Gastroesophageal sphincter (tissue), 4 donors: ENCODE measurements at places on chromosomes 12 and 14. TPM values are rescaled to one million over a fixed set of nuclear protein-coding genes. Genes with fewer than 3 reads are reported as not detected.

Gene GNB3
- total RNA-seq = 1.1 TPM

Gene ACRBP
- not detected for total RNA-seq

Gene C1S
- 708 TPM for total RNA-seq

Gene TRMT61A
- total RNA-seq = 36.1 TPM

Gene KTN1
- 171 TPM for total RNA-seq

Gene HNF1A
- total RNA-seq = 0.47 TPM

Gene ACSS3
- total RNA-seq = 16.7 TPM

- ATAC-seq = peak; percentile 71
Measured at GRCh38 chr14:33307691-33308251, 369.1 kb downstream of the NPAS3 start.

DNA sequence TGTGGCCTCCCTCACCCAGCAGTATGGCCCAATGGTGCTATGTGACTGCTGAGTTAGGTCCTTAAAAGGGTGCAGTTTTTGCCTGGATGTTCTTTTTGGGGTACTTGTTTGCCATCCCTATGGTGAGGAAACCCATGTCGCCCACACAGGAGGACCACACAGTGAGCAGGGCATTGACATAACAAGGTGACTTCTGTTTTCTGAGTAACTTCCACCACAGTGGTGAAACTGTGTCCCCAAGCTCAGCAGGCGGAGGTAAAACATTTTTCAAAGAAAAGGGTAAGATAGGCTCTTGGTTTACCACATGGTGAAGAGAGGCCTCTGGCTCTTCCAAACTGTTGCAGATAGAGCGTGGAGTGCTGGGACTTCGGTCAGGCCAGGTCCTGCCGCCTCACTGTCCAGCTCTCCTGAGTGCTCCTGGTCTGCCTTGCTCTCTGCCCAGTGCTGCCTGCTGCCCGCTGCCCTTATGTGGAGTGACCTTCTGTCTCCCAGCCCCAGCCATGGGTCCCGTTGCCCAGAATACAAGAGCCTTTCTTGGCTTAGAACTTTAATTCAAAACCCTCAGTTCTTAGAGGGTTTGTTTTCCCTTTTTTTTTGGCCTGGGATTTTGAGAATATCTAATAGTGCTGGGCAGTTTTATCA is 54.0 kb downstream of the TRAF3 start:
- ATAC-seq = no peak

GRCh38 chr14:23181453-23181852 is 2.0 kb downstream of the SLC7A8 start:
- no peak for ATAC-seq

DNA sequence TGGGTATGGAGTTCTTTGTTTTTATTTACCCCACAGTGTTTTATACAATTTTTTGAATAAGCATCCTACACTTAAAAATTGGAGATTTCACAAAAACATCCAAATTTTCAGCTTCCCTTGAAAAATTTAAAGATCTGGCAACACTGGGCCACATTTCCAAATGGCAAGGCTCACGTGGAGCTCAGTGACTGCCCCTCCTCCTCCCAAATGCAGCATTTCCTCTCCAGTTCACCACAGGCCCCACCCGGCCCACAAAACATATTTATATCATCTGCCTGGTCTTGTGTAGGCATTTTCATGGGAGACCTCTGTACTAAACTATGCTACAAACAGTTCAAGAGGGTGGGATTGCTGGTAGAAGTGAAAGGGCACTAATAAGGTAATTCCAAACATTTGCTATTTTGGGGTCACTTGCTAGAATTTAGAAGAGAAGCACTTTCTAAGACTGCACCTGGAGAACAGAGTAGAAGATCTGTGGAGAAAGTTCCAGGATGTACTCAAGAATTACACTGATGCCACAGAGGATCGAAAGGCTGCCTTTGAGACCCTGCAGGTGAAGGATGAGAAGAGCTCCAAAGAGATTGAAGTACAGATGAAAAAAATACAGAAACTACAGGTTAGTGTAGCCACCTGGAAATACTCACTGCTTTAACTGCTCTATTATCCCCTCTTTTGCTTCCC is 7.3 kb downstream of the FKBP11 start:
- no peak for ATAC-seq

GRCh38 chr12:46675736-46676135 is 150.1 kb downstream of the SLC38A4 start:
- ATAC-seq = no peak

DNA sequence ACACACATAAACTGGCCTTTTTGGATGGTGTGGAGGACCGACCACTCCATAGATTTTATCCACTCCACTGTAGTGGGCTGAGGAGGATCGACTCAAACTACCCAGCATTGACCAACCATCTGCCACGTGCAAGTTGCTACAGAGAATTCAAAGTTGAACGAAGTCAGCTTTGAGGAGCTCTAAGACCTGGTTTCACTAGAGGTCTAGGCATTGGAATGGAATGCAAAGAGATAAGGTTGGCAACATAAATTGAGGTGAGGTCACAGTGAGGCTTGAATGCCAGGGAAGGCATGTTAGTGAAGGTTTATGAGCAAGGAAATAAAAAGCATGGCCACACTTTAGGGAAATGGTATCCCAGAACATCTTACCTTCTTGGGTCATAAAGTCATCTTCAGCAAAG is 14.5 kb downstream of the VWF start:
- ATAC-seq = no peak

GRCh38 chr12:87667378-87667777 is 361.8 kb downstream of the C12orf50 start:
- no peak for ATAC-seq

GRCh38 chr12:93841671-93842070 is 164.5 kb downstream of the CRADD start:
- ATAC-seq = no peak

- ATAC-seq = no peak
Measured at GRCh38 chr14:34987180-34987579, 4.4 kb downstream of the SRP54 start.

GRCh38 chr14:44341116-44341515 is 166.0 kb downstream of the FSCB start:
- no peak for ATAC-seq

GRCh38 chr14:44732144-44732543 is 225.1 kb upstream of the FSCB start:
- ATAC-seq = no peak

- no peak for ATAC-seq
Measured at GRCh38 chr14:24843494-24843893, 206.5 kb downstream of the STXBP6 start.

- ATAC-seq = no peak
Measured at GRCh38 chr14:38079268-38079667, 128.4 kb upstream of the SSTR1 start.

- no peak for ATAC-seq
Measured at GRCh38 chr14:79836577-79836976, 374.7 kb downstream of the DIO2 start.

- ATAC-seq = no peak
Measured at GRCh38 chr14:29290441-29290840, 523.9 kb downstream of the FOXG1 start.

- no peak for ATAC-seq
Measured at GRCh38 chr12:126582231-126582630, 1517.0 kb downstream of the AACS start.

DNA sequence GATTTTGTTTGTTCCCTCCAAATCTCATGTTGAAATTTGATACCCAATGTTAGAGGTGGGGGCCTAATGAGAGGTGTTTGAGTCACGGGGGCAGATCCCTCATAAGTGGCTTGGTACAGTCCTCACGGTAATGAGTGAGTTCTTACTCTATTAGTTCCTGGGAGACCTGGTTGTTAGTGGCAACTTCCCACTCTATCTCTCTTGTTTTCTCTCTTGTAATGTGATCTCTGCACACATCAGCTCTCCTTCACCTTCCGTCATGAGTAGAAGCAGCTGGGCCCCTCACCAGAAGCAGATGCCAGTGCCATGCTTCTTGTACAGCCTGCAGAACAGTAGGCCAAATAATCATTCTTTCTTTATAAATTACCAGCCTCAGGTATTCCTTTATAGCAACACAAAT is 29.6 kb upstream of the KCNK10 start:
- no peak for ATAC-seq

DNA sequence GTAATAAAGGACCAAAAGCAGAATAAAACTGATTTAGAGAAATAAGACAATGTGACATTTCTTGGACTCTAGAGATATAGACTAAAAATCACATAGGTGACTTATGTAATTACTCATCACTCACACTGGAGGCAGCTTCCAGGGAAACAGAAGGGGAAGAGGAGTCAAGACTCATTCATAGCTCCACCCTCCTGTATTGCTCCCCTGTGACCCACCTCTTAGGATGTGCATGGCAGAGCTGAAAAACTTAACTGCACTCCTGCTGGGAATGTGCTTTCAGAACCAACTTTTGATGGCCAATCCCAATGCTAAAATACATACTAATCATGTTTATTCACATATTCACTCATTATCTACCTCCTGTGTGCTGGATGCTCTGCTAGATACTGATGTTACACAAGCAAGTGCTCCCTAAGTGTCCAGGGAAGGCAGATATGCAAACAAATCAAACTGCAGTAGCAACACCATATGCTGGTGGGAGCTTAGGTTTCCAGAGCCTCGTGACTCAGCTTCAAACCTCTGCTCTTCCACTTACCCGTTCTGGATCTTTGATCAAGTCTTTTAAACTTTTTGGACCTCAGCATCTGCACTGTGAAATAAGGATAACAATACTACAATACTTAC is 316.1 kb downstream of the GALC start:
- ATAC-seq = no peak

DNA sequence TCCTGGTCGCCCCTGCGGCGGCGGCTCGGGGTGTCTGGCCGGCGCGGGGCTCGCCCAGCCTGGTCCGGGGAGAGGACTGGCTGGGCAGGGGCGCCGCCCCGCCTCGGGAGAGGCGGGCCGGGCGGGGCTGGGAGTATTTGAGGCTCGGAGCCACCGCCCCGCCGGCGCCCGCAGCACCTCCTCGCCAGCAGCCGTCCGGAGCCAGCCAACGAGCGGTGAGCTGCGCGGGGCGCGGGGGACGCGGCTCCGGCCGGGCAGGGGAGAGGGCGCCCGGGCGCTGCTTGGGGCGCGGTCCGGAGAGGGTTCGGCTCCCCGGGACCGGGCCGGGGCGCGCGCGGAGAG is at the start of gene LGALS3:
Gene LGALS3, plus strand, starts transcription at position 167 of the 342 bp plus-strand sequence. CDS start 8,122 bp downstream, outside the sequence.
- ATAC-seq = peak; percentile 92

DNA sequence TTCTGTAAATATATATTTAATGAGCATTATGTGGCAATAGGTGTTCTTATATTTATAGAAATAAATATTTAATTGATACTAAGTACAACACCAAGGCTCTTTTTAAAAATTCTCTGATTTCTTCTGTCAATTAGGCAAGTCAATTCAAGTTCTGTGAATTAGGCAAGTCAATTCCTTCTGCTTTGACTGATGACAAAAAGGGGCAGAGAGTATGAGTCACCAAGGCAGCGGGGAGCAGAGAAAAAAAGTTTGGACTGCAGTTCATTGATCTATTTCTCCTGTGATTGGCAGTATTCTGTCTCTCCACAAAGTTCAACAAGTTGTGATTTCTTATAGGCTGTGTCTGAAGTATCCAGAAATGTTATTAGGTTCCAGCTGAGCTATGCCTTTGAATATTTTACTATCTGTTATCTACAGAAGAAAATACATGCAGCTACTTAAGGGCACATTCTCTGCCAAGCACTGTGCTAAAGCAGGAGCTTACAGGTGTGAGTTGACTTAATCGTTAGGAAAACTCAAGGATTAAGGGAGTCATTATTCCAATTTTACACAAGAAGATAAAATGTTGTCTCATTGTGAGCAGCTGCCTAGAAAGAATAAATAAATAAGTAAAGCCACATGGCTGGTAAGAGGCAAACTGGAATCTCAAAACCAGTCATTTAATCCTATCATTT is 206.4 kb upstream of the ALG10B start:
- ATAC-seq = no peak

DNA sequence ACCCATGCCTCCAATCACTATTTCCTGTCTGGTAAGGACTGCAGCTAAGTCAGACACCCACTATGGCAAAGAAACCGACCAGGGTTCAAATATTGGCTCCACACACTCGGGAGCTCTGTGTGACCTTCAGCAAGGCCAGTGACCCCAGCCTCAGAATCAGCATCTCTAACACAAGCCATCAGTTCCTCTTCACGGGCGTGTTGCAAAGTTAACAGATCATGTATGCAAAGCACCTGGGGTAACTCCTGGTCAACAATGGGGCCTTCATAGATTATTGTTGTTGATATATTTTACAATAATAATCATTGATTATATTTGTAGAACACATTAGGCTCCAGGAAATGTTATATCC is 6.2 kb upstream of the FAM222A start:
- no peak for ATAC-seq

DNA sequence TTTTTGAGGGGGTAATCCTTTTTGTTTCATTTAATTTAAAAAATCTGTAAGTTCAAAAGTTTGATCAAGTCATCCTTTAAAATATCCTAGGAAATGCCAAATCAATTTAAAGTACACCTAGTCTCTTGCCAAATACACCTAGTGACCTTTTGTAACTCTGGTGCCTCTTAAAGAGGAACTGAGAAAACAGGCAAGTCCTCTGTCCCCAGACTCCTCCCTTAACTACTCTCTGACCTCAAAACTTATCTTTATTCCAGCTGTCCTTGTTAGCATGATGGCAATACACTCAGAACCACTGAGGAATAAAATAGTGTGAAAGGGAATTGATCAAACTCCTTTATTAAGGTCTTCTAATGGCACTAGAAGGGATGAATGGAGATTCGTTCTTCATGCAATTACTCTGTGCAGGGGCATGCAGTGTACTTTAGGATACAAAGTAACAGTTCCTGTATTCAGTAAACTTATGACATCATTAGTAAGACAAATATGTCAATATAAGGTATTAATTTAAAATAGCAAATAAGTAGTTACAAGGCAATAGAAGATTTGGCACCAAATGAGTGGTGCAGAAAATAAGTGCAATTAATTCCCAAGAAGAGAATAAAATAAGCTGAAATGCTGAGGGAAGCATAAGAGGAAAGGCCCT is 3.3 kb downstream of the FAR2 start:
- no peak for ATAC-seq

DNA sequence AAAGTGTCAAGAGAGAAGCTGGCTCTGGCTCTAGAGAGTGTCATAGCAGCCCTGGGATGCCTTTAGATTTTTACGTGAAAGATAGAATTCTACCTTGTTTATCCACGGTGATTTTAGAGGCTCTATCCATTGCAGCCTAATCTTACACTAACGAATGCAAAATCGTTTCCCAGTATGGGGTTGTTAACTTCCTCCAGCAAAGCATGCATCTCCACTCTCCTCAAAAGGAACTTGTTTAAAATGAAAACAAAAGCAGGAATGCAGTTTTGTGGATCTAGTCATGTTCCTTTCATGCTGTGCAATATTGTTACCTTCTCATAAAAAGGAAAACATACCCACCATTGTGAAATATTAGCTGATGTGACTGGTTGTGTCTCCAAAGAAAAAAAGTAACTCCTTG is 88.4 kb downstream of the ANO2 start:
- no peak for ATAC-seq
